ENCODE measurements at places on chromosomes 1 and 21.
A peak's percentile ranks its signal among the peaks of the same experiment; 100 is the strongest.

DNA sequence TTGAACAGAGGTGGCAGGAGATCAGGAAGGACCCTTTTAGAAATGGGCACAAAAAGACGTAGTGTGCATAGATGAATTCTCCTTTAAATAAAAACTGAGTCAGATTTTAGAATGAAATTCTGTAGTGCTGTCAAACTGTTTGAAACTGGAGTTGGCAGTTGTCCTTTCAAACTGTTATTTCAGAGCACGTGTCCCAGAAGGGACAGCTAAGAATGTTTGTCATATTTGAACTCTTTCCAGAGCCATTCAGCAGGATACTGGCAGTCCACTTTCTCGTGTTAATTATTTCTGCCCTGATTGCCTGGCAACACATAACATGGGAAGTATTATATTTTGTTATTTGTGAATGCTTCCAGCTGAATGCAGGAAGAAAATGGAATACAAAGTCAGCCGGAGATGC lies 212.3 kb upstream of the DPYD start:
- DNase-seq, result no peak

DNA sequence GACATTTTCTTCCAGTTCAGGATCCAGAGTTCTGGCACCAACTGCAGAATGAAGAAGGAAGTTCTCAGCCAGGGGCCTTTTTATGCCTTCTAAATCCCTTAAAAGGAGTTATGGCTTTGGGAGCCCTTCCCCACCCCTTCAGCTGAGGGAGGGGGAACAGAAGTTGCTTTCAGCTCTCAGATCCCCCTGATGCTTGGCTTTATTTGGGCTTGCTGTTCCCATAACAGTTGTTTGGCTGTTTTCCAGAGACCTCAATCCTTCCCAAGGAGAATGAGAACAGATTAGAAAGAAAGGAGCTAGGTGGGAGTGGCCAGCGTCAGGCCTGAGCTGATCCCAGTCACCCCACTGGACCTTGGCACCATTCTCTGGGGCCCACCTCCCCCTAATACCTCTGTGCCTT lies at the start of gene RPE65:
Gene RPE65 (minus strand): TSS at position 54 of the 400 bp plus-strand sequence. CDS start 49 bp downstream, at position 5.
- DNase-seq, result no peak

DNA sequence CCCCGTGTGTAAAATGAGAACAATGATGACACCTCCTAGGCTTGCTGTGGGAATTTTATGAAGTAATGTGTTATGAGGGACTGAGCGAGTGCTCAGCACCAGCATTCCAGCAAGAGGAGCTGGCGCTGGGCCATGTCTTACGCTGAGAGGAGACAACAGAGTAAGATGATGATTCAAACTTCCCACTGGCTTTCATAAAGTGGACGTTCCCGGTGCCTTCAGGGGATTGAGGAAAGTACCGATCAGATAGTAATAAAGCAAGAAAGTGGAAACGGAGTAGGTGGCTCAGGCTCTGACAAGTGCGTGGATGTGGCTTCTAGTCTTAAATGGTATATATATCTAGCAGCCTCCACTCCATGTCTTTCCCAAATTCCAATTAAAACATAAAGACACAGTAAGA lies 23.8 kb downstream of the EPHA10 start:
- no peak for DNase-seq

- no peak for DNase-seq
Measured at GRCh38 chr1:39331647-39332046, 127.2 kb downstream of the MACF1 start.

- DNase-seq, result no peak
Measured at GRCh38 chr21:26171258-26172100, 909 bp upstream of the APP start.

- DNase-seq, result no peak
Measured at GRCh38 chr21:39837861-39838359, 29.3 kb upstream of the PCP4 start.

- no peak for DNase-seq
Measured at GRCh38 chr1:30044656-30045144, 678.7 kb downstream of the MATN1 start.

DNA sequence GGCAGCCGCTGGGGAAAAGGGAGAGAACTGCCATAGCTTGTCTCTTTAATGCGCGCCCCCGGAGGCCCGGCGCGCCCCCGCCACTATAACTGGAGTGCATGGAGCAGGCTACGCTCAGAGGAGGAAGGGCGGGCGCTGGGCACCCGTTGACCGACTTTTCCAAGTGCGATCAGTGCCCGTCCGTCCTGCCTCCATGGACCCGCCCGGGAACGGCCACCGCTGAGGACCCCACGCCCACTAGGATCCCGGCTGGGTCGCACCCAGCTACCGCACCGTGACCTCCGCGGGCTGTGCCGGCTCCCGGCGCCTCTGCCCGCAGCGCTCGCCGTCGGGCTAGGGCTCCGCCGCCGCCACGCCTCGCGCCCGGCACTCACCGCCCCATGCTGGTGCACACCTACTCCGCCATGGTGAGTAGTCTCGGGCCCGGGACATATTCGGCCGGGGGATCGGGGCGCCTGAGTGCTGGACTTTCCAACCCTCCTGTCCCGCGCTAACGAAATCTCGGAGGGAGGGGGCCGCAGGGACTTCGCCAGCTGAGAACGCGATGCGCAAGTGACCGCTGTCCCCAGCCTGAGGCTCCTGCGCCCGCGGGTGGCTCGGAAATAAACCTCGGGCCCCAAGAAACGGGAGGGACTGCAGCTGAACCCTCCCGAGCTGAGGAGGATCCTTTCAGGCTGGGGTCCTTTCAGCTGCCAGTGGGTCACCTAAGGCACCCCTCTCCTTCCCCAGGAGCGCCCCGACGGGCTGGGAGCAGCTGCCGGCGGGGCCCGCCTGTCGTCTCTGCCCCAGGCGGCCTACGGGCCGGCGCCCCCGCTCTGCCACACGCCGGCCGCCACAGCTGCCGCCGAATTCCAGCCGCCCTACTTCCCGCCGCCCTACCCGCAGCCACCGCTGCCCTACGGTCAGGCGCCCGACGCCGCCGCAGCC lies at the start of gene TFAP2E:
Gene TFAP2E (plus strand): TSS at position 117 of the 927 bp plus-strand sequence. CDS start 264 bp downstream, at position 381.
- DNase-seq, result no peak

GRCh38 chr1:183533617-183534174 lies 56.6 kb downstream of the NCF2 start:
- no peak for DNase-seq

GRCh38 chr1:43879996-43880395 lies 53.6 kb upstream of the ARTN start:
- DNase-seq, result no peak

GRCh38 chr1:50750021-50750619 lies 209.9 kb downstream of the FAF1 start:
- no peak for DNase-seq

DNA sequence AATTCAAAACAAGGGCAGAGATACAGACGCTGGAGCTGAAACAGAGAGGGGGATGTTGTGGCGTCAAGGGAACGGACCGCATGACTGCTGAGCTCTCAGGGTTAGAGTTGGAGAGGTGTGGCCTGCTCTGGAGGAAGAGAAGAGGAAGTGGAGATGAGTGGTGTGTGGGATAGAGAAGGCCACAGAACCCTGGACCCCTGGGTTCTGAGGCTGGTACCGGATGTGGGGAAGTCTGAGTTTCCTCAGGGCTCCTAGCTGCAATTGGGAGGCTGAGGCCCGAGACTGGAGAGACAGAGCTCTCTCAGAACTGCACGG lies 1.8 kb downstream of the BCAN start:
- no peak for DNase-seq

DNA sequence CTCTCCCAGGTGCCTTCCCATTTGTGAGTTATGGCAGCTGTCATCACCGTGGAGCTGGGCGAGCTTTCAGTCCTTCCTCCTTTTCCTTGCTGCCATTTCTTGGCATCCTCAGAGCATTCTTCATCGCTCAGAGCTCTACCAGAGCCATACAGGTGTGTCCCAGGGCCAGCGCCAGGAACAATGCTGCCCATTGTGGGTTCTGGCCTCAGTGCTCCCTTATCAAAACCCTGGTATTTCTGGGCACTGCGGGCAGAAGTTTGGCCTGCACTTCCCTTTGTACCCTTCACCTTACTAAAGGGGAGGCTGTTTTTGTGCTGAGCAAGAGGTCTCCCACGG lies 28.5 kb downstream of the RASSF5 start:
- no peak for DNase-seq

- no peak for DNase-seq
Measured at GRCh38 chr1:74847715-74848114, 114.8 kb downstream of the TYW3 start.

- DNase-seq, result no peak
Measured at GRCh38 chr1:243568793-243569192, 281.2 kb downstream of the AKT3 start.

DNA sequence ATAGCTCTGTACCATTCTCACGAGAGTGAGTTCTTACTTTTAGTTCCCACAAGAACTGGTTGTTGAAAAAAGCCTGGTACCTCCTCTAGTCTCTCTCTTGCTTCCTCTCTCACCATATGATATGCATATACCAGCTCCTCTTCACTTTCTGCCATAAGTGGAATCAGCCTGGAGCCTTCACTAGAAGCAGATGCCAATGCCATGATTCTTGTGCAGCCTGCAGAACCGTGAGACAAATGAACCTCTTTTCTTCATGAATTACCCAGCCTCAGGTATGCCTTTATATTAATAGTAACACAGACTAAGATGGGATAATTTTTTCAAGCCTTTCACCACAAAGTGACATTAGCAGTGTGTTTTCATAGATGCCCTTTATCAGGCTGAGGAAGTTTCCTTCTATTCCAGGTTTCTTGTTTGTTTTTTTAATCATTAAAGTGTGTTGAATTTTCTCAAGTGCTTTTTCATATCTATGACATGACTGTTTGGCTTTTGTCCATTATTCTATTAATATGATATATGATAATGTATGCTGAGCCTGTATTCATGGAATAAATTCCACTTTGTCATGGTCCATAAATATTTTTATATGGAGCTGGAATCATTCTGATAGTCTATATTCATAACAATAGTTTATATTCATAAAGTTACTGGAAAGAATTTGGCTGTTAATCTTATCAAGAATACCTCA lies 40.7 kb upstream of the C1orf185 start:
- DNase-seq, result no peak

DNA sequence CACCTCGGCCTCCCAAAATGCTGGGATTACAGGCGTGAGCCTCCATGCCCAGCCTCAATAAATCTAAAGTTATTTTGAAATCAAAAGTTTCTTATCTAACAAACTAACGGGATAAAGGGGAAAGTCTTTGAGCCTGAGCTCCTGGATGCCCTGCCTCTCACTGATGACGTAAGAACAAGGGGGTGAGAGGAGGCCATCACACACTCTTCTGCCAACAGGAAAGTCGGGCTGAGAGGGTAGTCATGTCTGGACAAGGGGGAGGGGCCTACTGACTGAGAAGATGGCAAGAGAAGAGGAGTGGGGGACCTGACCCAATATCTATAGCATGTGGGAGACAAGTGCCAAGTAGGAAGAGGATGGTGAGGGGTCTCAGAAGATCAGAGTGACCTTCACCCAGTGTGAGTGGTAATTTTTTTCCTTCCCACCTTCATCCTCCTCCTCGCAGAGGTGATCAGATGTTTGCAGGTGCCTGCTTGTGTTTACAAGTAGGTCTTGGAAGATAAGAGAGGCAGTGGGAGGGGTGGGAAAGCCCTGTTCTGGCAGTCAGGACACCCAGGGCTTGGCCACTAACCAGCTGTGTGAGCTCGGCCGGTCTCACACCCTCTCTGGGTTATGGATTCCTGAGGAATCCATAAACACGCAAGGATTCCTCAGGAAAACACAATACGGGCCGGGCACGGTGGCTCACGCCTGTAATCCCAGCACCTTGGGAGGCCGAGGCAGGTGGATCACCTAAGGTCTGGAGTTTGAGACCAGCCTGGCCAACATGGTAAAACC lies 9.6 kb downstream of the UQCRHL start:
- DNase-seq, result no peak

GRCh38 chr1:201543871-201544642 lies 5.1 kb downstream of the NAV1 start:
- DNase-seq, result no peak

GRCh38 chr1:166858726-166859419 lies 17.2 kb downstream of the TADA1 start:
- DNase-seq, result no peak

GRCh38 chr1:54371038-54371941 lies 34.9 kb downstream of the SSBP3 start:
- DNase-seq, result no peak

DNA sequence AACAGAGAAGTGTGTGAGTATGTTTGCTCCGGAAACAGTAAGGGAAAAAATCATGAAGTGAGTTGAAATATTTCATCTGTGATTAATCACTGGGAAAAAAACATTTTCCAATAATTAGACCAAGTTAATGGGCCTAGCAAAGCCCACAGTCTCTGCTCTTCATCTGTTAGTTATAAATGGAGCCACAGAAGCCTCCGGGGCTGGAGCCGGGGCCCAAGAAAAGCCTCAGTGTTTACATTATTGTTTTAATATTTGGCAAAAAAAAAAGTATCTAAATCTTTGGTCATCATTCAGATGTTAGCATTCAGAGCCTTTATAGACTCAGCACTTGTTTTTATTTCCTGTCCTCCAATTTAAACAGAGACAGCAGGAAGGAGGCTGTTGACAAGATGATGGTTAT lies 115.0 kb downstream of the UBE2U start:
- no peak for DNase-seq

GRCh38 chr1:34786521-34787325 lies 5.7 kb downstream of the GJB3 start:
- DNase-seq, result peak; percentile 72

DNA sequence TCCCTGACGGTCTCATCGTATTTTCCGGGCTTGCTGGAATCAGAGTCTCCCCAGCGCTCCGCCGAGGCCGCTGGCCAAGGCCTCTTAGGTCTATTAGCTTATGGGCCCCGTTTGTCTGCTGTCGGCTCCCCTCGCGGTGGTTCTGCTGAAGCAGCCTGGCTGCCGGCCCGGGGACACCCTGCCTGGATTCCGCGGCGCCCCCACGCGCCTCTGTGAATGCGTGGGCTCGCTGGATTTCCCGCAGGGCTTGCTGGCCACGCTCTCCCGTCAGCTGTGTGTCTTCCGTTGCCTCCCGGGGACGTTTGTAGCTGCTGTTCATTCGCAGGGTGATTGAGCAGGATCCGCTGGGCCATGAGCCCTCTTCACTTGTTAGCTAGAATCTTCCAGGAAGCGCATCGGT lies 8.4 kb downstream of the LRRC3 start:
- DNase-seq, result no peak

- DNase-seq, result no peak
Measured at GRCh38 chr21:25494804-25495203, 112.5 kb downstream of the MRPL39 start.

- no peak for DNase-seq
Measured at GRCh38 chr1:86140281-86140880, 16.2 kb downstream of the COL24A1 start.

Measured in stimulated activated CD4-positive, alpha-beta T cell treated with anti-CD3 and anti-CD28 coated beads, Interleukin-1b, Interleukin-23, amount 100 ng/mL, for 48 hours (primary cell).